ENCODE measurements at places on chromosomes 4 and X.
A peak's percentile ranks its signal among the peaks of the same experiment; 100 is the strongest.

GRCh38 chr4:123235431-123235830, 161.2 kb upstream of the SPRY1 start:
- DNase-seq, result peak; percentile 32

- DNase-seq, result no peak
Observed at GRCh38 chrX:68831405-68832100, 2.7 kb downstream of the EFNB1 start.

DNA sequence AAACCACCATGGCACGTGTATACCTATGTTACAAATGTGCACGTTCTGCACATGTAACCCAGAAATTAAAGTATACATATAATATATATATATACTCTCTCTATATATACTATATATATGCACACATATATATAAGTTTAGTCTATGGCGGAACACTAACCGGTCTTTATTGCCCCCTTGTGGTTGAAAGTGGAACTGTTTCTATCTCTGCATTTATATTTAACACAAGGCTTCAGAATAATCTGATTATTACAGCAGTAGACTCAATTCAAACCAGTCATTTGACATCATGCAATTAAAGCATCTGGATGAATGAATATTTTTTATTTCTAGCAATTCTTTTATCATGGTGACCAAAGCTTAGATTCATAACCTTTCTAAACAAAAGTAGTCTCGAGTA, 14.6 kb downstream of the RAB9B start:
- no peak for DNase-seq

GRCh38 chr4:7987148-7987989, 47.7 kb upstream of the AFAP1 start:
- DNase-seq, result no peak

DNA sequence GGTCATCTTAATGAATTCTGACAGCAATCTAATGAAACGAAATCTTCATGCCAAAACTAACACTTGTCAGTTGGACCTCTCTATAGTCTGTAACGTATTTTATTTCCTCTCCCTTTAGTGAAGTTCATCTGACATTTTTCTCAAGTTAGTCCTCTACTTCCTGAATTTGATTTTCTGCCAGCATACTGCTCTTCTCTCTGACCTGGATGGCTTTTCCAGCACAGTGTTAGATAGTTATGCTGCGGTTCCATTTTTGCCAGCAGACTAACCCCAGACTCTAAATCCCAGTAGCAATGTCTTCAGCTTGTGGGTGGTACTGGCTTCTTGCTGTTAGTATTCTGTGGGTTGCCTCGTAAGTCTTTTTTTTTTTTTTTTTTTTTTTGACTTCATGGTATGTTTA, 146.7 kb upstream of the VEGFC start:
- DNase-seq, result no peak

DNA sequence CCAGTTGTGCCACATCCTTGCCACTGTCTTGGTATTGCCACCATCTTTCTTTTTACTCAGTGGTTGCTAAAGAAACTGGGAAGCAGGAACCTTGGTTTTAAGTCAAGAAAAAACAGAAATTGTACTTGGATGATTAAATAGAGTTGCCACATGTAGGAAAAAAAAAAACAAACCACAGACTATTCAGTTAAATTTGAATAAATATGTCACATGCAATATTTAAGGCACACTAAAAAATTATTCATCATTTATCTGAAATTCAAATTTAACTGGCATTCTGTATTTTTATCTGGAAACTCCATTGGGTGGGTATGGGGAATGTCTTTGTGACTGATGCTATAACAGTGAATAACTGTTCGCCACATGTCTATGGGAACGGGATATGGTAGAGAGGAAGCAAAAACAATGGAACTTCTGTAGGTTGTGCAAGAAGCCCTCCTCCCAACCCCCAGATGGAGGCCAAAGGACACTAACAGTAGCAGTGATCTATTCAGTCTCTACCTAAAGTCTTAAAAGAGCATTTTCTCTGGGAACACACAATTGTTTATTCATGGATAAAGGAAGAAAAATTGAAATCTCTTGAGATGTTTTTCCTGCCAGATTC, 57.0 kb upstream of the PLAC8 start:
- DNase-seq, result no peak

DNA sequence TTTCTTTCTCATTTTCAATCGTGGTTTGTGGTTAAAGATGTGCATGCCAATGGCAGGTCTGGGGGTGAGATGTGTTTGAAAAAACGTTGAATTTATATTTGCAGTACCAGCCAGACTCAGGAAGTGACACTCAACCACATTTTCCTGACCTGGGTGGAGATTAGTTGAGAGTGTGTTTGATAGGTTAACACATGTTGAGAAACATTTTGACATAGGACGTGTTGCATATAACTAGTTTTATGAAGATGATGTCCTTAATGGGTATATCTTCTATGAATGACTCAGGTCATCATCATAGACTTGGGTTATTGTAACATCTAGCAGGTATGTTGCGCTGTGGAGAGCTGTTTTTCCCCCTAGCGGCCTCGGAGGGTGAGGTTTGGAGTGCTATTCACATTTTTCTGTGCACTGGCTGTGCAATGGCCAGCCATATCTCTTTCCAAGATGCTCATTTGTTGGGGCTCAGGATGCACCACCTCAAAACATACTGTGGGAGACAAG, 21.7 kb upstream of the CD38 start:
- DNase-seq, result no peak

DNA sequence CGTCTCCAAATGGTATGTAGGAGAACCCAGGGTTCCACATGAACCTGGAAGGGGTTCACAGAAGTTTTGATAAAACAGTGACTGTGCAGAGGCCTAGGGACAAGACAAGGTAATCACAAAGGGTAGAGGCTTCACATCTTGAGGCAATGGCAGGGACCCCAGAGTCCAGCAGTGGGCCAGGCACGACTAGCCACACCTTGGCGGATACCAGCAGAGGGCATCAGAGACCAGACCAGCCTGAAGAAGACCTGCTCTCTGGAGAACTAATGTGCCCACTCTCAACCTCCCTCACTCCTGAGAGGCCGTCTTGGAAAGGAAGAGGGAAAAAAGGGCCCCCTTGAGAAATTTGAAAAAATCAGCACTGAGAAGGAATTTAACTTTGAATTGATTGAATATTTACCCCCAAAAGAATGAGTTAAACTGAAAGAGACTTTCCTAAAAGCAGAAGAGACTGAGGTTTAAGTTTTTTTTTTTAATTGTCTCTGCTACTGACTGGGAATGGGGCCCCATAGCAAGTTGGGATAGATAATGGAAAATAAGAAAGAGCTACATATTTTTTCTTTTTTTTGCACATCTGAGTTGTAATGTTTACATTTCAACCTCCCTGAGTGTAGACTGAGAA, 243.8 kb upstream of the JADE1 start:
- DNase-seq, result no peak

- no peak for DNase-seq
Observed at GRCh38 chr4:100809506-100809905, 291.7 kb upstream of the EMCN start.
